Central memory CD4-positive, alpha-beta T cell (primary cell): ENCODE measurements at places on chromosomes 6 and 20.
A peak's percentile ranks its signal among the peaks of the same experiment; 100 is the strongest.

DNA sequence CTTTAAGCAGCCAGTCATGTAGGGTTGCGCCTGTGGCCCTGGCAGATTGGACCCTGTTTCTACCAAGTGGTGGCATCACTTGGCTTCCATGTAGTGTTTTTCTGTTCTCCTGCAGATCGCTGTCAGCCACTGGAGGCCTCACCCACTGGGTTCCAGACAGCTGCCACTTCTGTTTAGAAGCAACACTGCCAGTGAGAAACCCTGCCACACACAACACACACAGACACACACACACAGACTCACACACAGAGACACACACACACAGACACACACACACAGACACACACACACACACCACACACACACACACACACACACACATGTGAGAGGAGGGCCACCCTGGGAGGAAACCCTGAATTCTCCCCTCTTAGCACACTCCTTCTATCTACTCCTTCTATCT is 51.8 kb downstream of the UTRN start:
- DNase-seq = no peak

- DNase-seq = no peak
These were observed 12.4 kb downstream of the SCML4 start for GRCh38 chr6:107811591-107812218.

DNA sequence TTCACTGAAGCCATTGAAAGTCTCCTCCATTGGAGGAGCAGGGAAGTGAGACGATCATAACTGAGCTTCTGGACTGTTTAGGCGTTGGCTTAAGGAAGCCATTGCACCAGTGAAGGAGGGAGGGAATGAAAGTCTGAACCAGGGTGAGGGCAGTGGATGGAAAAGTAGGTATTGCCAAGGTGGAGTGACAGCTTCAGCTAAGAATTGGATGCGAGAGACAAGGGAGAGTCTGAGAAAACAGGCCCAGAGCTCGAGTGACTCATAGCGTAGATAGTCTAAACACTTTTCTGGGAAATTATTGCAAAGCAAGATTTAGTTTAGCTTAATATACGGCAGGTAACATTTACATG is 4.5 kb downstream of the DSP start:
- no peak for DNase-seq

DNA sequence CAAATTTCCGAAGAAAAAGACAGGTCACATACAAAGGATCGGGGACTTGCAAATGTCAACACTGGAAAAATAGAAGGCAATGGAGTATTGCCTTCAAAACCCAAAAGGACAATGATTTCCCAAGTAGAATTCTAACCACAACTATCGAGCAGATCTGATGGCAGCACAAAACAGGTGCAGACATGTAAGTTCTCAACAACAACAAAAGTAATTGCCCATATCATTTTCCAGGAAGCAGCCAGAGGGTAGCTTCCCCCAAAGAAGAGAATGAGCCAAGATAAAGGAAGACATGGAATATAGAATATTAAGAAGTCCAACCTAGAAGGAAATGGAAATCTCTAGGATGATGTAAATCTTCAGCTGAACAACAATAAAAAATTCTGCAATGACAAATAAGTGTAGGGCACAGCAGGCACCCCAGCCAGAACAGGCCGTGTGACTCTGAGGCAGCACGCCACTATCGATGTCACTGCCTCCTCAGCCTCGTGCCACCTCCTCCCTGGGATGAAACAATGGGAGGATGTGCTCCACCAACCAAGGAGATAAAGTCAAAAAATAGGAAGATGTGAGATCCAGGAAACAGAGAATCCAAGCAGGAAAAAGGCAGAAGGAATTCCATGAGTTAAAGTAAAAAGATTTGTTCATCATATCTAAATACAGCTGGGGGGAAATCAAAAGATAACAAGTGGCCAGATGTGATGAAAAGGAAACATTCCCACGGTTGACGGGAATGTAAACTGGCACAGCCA is 34.1 kb downstream of the SERPINB1 start:
- no peak for DNase-seq

DNA sequence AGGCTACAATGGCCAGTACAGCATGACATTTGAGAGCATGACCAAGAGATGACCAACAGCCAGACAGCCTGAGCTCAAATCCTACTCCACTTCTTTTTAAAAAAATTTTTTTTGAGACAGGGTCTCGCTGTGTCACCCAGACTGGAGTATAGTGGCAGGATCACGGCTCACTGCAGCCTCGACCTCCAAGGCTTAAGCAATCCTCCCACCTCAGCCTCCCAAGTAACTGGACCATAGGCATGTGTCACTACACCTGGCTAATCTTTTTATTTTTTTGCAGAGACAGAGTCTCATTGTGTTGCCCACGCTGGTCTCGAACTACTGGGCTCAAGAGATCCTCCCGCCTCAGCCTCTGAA is 42.9 kb downstream of the NOL4L start:
- no peak for DNase-seq

DNA sequence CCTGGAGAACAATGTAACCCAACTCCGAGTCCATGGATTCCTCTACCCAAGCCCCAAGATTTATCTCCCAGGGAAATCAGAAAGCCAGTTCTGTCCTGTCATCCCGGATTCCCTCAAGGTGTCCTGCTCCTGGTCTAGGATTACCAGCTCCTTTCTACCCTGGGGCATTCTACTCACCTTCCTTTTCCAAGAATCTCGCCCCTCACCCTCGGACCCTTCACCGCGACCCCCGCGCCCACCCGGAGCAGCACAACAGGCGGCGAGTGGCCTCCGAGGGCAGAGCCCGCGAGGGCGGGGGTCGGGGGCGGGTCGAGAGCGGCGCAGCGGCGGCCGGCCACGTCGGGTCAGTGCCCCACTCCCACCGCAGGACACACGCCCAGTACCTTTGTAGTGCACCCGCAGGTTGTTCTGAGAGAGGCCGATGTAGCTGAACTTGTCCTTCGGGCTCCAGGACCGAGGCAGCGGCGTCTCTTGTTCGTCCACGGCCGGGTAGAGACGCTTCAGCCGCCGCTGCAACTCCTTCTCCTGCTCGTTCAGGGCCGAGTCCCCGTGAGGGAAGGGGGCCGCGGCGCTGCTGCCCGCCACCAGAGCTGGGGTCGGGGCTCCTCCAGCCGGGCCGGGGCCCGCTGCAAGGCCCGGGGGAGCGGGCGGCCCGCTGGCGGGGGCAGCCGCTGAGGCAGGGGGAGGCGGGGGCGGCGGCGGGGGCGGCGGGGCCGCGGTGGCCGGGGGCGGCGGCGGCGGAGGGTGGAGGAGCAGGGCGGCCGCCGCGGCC is 897 bp downstream of the RANBP9 start:
- peak; percentile 13 for DNase-seq

DNA sequence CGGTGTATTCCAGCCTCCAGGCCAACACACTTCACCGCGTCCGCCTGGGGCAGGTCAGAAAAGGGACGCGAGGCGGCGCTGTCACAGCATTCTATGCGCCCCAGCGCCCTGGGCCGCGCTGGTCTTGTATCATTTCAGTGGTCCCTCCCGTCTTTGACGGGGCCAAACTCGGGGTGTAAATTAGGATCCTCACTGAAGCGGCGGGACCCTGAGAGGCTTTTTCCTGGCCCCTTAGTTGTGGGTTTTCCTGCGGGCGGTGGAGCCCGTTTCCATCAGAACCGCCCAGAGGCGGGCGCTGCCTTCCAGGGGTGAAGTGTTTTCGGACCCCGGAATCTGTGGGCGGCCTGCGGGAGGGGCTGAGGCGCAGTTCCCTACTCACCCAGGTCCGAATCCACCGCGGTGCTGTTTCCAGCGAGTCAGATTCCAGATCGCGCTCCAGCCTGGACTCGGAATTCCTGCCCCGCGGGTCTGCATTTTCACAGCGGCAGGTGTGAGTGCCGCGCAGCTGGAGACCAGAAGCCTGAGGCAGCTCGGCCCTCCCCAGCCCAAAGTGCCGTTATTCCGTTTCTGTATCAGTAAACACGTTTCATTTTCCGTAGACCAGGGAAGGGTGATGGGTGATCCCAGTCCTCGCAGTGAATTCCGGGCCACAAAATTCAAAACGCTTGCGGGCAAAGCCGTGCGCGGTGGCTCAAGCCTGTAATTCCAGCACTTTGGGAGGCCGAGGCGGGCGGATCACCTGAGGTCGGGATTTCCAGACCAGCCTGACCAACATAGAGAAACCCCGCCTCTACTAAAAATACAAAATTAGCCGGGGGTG is 3.9 kb upstream of the MICB start:
- DNase-seq = peak; percentile 58

DNA sequence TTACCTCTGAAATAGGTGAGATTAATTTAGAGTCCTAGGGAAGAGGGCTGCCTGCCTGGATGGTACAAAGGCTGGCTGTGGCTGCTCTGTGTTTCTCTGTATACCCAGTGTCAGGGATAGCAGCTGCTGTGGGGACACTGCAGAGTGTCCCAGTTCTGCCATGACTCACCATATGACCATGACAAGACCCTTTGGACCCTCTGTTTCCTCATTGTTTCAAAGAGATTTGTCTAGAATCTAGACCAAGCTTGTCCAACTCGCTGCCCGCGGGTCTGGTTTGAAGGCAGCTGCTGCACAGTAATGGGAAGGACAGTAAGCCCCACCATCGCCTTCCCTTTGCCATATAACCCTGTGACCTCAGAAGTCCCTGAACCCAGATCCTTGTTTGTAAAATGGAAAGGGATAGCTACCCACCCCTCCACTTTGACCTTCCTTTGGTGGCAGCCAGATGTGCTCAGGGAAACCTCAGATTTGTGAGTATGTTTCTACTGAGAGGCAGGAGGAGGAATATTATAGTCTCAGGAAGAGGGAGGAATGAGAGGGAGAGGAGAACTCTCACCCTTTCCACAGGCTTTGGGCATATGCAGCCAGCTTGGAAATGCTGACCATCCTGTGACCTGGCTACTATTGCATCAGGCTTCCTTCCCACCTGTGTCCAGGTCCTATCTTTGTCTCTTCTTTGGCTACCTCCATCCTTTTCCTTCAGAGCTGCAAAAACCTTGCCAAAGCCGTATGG is 14.0 kb downstream of the PLCG1 start:
- DNase-seq = no peak

DNA sequence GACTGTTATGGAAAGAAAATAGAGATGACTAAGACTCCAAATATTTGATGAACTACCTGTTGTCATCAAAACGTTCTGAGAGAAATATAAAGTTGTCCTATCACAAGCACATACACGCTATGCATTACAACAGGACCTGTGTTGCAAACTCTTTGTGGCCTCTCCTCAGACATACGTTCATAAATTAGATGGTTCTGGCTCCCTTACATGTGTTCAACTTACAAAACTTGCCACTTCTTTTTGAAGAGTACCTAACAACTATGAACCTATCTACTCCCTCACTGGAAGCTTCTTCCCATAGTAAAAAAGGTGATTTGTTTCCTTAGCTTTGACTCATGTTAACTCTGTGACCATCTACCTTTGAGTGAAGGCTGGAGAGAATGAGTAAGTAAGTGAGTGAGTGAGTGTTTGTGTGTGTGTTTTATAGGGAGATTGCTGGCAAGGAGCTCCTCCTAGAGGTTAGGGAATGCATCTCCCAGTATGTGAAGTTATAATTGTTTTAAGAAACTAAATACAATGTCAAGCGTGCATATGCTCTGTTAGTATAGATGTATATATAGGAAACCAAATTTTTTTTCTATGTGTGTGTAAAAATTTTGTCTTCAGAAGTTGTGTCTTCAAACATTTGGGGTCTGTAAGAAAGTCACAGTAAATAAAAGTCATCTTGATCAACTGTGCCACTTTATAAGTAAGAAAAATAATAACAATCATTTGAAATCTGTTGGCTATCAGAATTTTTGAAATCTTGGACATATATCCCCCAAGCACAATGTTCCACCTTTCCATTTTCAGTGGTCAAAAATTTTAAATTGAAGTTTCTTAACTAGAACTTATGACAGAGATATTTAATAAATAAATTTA is 1211.1 kb upstream of the GJE1 start:
- no peak for DNase-seq

- no peak for DNase-seq
These were observed 131.8 kb upstream of the PTPN1 start for GRCh38 chr20:50378170-50379000.

- DNase-seq = no peak
These were observed 304.1 kb downstream of the TAF4 start for GRCh38 chr20:61761453-61762166.

GRCh38 chr20:33687993-33688937 is 2.1 kb upstream of the E2F1 start:
- DNase-seq = no peak

DNA sequence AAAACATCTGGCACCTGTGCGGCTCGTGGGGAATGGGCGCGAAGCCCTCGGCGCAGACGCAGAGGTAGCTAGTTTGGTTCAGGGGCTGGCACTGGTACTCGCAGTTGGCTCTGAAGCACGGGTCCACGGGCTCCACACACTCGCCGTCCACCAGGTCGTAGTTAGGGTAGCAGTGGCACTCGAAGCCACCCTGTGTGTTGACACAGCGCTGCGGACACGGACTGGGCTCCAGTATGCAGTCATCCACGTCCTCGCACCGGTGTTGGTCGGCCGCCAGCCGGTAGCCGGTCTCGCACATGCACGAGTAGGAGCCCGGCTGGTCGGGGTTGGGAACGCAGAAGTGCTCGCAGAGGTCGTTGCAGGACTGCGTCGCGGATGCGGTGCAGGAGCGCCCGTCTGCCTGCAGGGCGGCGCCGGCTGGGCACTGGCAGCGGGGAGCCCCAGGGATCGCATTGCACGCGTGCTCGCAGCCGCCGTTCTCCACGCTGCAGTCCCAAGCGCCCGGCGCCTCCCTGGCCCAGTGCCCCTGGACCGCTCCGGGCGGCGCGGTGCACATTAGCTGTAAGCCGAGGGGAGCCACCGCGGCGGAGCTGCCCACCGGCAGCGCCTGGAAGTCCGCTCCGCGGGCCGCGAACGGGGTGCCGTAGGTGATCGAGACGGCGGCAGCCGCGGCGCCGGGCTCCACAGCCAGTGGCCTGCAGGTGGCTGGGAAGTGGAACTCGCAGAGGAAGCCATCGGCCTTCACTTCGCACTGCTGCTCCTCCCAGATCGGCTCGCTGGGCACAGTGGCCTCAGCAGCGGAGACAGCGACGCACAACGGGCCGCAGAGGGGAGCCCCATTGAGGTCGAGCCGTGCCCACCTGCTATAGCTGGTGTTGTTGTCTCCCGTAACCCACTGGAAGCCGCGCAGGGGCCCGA is 930 bp downstream of the THBD start:
- DNase-seq = no peak

DNA sequence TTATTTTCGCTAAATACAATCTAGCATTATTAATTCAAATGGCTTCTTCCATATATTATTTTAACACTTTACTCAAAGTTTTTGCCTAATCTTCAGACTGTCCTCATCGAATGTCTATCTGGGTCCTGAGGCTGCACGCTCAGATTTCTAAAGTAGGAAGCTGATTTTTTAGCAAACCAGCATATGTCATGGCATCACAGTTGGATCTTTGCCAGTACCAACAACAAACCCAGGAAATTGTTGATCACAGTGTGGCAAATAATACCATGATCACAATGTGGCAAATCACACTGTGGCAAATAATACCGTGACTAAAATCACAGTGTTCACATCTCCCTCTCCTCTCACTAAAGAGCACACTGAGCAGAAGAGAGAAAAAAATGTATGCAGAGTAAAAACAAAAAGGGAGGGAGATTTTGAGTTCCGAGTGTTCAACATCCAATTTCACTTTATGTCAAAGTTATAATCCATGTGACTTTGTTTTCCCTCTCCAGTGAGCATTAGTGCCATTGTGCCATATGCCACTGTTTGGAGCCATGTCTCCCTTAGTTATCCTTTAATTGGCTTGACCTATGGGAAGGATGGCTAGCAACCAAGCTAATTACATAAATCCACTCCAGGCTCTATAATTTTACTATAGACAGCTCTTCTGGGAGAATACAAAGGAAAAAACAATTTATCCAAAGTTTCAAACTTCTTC is 1059.6 kb downstream of the HACE1 start:
- no peak for DNase-seq
